ENCODE measurements at places on chromosomes 2 and 18.
A peak's percentile ranks its signal among the peaks of the same experiment; 100 is the strongest.

GRCh38 chr18:23302851-23303527 is 150.1 kb upstream of the RIOK3 start:
- peak; percentile 77 for DNase-seq

DNA sequence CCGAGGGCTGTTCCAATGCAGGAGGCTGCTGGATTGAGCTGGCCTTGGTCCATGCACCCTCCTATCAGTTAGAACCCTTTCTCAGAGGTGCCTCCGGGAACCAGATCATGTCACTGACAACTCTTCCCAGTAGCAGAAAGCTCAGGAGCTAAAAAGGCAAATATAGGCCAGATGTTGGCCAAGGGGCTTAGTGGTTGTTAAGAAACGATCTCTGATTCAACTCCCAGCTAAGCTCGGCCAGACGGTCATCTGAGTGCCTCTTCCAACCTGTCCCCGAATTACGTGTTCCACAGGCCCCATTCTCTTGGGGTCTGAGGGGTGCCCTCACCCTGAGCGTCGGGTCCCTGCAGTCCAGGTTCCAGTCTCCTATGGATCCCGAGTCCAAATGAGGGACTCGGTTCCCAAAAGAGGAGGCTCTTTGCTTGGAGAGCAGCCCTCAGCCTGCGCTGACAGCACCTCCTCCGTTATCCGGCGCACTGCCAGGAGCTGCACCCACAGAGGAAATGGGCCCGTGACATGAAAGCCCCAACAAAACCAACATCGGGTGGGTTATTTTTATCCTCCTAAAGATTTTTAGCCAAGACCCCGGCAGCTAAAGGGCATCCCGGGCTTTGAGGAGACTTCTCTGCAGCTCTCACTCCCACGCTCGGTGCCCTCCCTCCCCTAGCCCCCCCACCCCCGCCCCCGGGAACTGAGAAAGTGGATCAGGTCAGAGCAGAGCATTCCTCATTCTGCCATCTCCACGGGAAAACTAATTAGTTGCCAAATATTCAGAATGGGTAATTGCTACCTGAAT is 106.6 kb upstream of the ID2 start:
- DNase-seq, result peak; percentile 28

GRCh38 chr2:72956936-72957335 is 39.6 kb downstream of the EMX1 start:
- DNase-seq, result peak; percentile 82

DNA sequence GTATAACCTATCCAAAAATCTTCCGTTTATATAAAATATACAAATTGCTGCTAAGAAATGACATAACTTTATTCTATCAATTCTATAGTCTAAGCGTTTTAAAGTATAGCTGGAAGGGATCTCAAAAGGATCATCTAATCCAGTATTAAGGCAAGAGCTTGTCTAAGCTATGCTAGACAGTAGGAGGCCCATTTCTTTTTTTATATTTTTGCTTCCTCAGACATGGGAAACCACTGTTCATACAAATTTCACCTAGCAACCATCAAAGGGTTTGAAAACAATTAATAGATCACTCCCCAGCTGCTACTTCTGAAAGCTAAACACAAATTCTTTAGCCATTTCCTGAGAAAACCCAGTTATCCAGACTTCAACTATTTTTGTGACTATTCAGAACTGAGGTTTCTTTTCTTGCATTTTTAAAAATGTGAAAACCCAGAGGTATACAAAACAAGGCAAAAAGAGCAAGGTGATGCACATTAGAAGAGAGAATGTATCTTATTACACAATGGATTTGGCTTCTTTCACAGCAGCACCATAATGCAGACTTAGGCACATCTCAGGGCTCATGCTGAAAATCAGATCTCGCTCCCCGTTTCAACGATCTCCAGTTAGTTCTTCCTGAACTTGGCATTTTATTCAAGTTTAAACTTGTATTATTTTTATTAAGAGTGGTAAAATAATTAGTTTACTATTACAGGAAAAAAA is 274.4 kb downstream of the LRP1B start:
- DNase-seq, result no peak

DNA sequence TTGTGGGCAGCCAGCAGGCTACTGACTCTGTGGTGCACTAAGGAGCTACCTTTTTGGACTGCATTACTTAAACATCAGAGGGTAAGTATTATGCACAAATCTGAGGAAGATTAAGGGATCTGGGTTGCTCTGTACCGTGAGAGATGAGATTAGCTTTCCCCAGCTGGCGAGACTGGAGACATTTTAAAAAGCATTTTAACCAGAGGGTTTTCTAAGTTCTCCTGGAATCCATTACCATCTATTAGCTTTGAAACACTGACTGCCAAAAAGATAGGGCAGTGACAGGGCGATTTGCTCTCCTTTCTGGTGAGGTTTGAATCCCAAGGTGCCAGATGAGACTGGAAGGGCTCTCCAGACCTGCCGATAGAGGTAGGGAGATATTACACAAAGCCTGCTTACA is 63.2 kb downstream of the LYPD6 start:
- no peak for DNase-seq

- DNase-seq, result no peak
These were observed 360.7 kb upstream of the CWC22 start for GRCh38 chr2:180367815-180368214.

DNA sequence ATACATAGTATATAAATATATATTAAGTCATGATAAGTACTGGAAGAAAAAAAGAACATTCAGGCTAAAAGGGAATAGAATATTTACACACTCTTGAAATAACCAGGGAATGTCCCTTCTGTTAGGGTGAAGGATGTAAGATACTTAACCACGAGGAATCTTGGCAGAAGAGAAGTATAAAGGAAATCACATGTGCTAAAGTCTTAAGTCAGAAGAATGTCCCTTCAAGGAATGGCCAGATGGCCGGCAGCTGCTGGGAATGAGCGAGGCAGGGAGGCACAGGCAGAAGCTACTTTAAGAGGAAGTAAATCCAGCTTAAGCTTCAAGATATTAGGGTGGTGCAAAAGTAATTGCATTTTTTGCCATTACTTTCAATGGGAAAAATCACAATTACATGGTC is 5.5 kb downstream of the CCDC102B start:
- DNase-seq, result peak; percentile 59

GRCh38 chr2:151999053-151999452 is 99.8 kb downstream of the CACNB4 start:
- peak; percentile 60 for DNase-seq

GRCh38 chr2:147696426-147696825 is 148.4 kb upstream of the ACVR2A start:
- no peak for DNase-seq

DNA sequence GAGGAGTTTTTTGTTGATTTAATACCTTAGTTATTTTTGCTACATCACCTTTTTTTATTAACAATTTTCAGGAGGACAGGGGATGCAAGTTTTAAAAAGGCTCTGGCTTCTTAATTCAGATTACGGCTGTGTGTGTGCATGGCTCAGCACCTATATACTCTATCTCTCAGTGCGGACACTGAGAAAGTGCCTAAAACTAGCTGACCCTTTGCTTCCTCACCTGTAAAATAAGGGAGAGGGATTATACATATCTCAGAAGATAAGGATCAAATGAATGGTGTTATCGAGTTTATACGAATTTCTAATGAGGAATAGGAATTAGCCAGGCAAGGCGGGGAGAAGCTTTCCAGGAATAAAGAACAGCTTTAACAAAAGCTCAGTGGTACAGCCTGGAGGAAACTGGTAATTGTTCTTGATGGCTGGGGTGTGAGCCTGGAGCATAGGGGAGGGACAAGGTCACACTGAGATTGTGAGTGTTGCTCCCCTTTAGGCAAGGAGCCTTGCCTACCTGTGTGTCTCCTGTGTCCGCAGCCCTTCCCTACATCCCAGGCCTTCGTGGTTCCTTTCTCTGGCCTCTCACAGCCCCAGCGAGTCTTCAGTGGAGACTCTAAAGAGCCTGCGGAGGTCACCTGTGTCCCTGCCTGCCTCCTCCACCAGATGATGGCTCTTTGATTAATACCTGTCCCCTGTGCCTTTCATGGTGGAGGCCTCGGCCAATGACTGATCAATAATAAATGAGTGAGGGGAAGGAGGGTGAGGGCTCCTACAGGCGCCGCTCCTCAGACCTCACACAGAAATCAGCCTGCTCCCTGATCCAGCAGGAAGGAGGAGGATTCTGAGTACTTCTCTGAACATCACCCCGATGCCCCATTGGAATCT is 92.7 kb downstream of the DDX1 start:
- no peak for DNase-seq

- DNase-seq, result peak; percentile 72
These were observed 69.1 kb upstream of the ZNF516 start for GRCh38 chr18:76564117-76564516.

- no peak for DNase-seq
These were observed 199.4 kb upstream of the FN1 start for GRCh38 chr2:215635071-215635787.

- no peak for DNase-seq
These were observed 33.2 kb upstream of the CXXC1 start for GRCh38 chr18:50320719-50321118.

DNA sequence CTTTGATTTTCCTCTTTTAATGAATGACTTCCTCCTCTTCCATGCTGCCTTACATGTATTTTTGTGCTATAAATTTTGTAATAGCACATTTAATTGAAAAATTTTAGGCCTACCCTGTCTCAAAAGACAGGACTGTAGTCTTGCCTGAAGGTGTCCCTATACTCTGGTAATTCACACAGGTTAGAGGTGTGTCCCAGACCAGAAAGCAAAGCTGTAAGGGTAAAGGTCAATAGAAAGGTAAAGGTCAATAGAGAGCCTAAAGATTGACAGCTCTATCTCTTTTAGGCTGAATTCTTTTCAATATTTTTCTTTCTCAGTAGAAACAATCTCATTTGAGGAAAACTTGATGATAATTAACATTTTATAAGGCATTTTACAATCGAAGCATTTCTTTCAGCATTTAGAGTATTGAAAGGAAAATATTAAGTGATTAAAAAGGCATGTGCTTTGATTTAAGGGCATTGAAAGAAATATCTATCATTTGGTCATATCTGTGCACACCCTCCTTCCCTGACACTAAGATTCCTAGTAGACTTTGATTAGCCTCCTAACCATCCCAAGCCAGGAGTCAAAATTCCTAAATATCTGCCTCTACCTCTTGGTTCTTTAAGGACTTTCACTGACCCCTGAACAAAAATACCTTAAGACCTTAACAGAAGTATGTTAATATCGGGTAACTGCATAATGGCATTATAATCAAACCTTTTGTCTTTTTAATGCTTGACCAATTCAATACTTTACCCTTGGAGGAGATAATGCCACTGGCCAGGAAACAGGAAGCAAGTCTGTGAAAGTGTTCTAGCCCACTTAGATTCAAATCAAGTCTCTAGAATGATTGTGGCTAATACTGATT is 161.8 kb upstream of the DTNA start:
- DNase-seq, result no peak

GRCh38 chr2:115771516-115771915 is 1329.1 kb downstream of the DPP10 start:
- DNase-seq, result no peak

GRCh38 chr2:196077821-196078220 is 9.2 kb upstream of the DNAH7 start:
- DNase-seq, result no peak

- DNase-seq, result no peak
These were observed 14.4 kb downstream of the FBLN7 start for GRCh38 chr2:112152476-112153178.

DNA sequence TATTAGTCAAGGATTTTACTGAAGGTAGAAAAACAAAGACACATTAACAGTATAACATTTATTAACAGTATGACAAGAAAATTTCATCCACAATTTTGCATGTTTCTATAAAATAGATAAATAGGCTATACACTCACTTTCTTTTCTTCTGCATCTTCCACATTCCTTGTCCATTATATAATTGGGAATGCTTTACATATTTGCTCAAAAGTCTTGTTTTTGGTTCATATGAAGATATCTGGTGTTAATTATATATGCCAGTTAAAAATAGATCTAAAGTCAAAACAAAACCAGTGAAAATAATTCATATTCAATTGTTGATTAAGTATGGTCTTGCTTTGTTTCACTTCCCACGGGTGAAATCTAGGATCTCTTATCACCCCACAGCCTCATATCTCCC is 53.4 kb downstream of the SERPINB7 start:
- no peak for DNase-seq

GRCh38 chr2:21055451-21055850 is 11.6 kb upstream of the APOB start:
- no peak for DNase-seq

GRCh38 chr2:393711-394696 is 106.1 kb upstream of the ALKAL2 start:
- no peak for DNase-seq

DNA sequence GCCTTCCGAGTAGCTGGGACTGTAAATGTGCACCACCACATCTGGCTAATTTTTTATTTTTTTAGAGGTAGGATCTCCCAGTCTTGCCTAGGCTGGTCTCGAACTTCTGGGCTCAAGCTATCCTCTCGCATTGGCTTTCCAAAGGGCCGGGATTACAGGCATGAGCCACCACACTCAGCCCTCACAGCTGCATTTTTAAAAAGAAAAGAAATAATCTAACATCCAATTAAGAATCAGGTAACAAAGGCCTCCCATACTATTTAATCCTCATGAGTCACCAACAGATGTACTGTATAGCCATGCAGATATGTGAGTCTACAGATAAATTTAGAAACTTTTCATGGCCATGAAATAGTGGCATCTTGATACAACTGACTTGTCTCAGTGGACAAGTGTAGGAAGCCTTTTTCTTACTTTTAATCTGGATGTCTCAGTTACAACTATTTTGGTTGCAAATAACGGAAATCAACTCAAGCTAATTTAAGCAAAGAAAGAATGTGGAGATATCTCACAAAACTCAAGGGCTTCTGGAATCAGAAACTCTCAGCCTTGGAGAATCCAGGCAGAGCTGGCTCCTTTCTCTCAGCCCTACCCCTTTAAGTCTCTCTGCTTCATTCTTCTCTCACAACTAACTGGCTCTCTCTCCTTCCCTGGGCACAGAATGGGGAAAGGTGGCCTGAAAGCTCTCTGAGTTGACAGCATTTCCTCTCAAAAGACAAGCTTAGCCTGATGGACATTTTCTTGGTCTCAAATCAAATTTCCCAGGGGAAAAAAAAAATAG is 12.8 kb upstream of the PPM1B start:
- no peak for DNase-seq

GRCh38 chr2:207881902-207882301 is 112.2 kb upstream of the FZD5 start:
- no peak for DNase-seq

DNA sequence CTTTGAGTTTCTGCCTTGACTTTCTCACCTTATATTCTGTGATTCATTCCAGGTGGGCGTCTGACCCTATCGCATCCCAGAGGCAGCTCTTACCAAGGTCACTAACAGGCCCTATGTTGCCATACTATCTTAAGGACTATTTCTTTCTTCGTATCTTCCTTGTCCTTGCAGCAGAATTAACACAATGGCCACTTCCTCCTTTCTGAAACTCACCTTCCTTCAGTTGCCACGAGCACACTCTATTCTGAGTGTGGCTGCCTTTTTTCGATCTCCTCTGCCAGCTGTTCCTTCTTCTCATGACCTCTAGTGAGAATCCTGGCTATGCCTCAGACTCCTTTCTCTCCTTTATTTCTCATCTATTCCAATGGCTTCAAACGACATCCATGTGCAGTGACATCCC is 160.4 kb upstream of the CCDC195 start:
- DNase-seq, result no peak

GRCh38 chr18:61825386-61825785 is 67.4 kb downstream of the RNF152 start:
- DNase-seq, result no peak

- no peak for DNase-seq
These were observed 77.8 kb upstream of the STPG4 start for GRCh38 chr2:47232738-47233415.

Data from inflammatory macrophage treated with lipopolysaccharide for 4 hours (primary cell).